ENCODE measurements at places on chromosomes 13 and 19. TPM values are rescaled to one million over a fixed set of nuclear protein-coding genes. Genes with fewer than 3 reads are reported as not detected.

GRCh38 chr13:96958286-96958891, 35.9 kb downstream of the OXGR1 start:
- H3K4me1 ChIP-seq, result no peaks in the 10 kb centered on the region
- H3K27ac ChIP-seq, result no peak overlapping the region
- H3K36me3 ChIP-seq, result no peaks in the 10 kb centered on the region
- DNase-seq, result no peak

The C19orf73 gene
- 3.1 TPM for total RNA-seq

The LILRA6 gene
- total RNA-seq, result not detected

- no peaks in the 10 kb centered on the region for H3K4me1 ChIP-seq
- no peak overlapping the region for H3K4me3 ChIP-seq
- DNase-seq, result no peak
- H3K27me3 ChIP-seq, result no peaks in the 10 kb centered on the region
Observed at GRCh38 chr13:24224232-24224680, 63.7 kb downstream of the SPATA13 start.

The ZNF8 gene
- total RNA-seq, result 5.8 TPM

- no peaks in the 10 kb centered on the region for H3K27me3 ChIP-seq
- H3K36me3 ChIP-seq, result no peaks in the 10 kb centered on the region
- no peak for DNase-seq
- H3K4me1 ChIP-seq, result peaks cover 37% of the 10 kb centered on the region
- H3K27ac ChIP-seq, result no peak overlapping the region
- no peak overlapping the region for H3K4me3 ChIP-seq
Observed at GRCh38 chr13:50918567-50918966, 9.0 kb downstream of the RNASEH2B start.

DNA sequence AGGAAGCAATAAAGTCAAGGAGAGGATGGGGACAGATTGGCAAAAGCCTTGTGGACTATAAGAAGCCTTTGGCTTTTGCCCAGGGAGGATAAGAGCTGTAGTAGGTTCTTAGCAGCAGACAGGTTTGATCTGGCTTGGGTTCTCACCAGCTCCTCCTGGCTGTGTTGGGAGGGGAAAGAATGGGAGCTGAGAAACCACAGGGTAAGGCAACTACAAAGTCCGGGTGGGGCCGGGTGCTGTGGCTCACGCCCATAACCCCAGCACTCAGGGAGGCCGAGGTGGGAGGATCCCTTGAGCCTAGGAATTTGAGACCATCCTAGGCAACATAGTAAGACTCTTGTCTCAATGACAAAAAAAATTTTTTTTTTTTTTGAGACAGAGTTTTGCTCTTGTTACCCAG, 20.6 kb downstream of the NECTIN2 start:
- peaks cover 41% of the 10 kb centered on the region for H3K36me3 ChIP-seq
- H3K27me3 ChIP-seq, result no peaks in the 10 kb centered on the region
- H3K4me3 ChIP-seq, result no peak overlapping the region
- no peak overlapping the region for H3K27ac ChIP-seq
- no peaks in the 10 kb centered on the region for H3K4me1 ChIP-seq

- H3K27me3 ChIP-seq, result no peaks in the 10 kb centered on the region
- no peaks in the 10 kb centered on the region for H3K36me3 ChIP-seq
- no peaks in the 10 kb centered on the region for H3K4me1 ChIP-seq
- no peak overlapping the region for H3K27ac ChIP-seq
Observed at GRCh38 chr13:106357198-106357597, 178.3 kb downstream of the EFNB2 start.

GRCh38 chr13:110788778-110789177, 75.3 kb downstream of the ING1 start:
- no peak overlapping the region for H3K4me3 ChIP-seq
- H3K27me3 ChIP-seq, result no peaks in the 10 kb centered on the region
- no peak overlapping the region for H3K27ac ChIP-seq
- no peak for DNase-seq

The THAP8 gene
- 11.6 TPM for total RNA-seq

All from right atrium auricular region (tissue), 2 donors.